GM12878 (cell line): ENCODE measurements at places on chromosomes 3 and 15. TPM values are rescaled to one million over a fixed set of nuclear protein-coding genes. Genes with fewer than 3 reads are reported as not detected.

CLDN16 gene
- 3.2 and 3.6 TPM in 2 replicates for total RNA-seq

VEPH1 gene
- 0.19 and 0.26 TPM in 2 replicates for total RNA-seq

LRRC49 gene
- total RNA-seq, result 2.9 and 3.7 TPM in 2 replicates

EHHADH gene
- 6.8 and 7.7 TPM in 2 replicates for total RNA-seq

ETV5 gene
- total RNA-seq, result 10.6 and 12.5 TPM in 2 replicates

SCN10A gene
- not detected in 2 replicates for total RNA-seq

- no peaks in the 10 kb centered on the region for H3K4me1 ChIP-seq
- H3K27me3 ChIP-seq, result no peaks in the 10 kb centered on the region
- no peaks in the 10 kb centered on the region for H3K36me3 ChIP-seq
- H3K4me3 ChIP-seq, result no peak overlapping the region
These were observed 77.1 kb upstream of the CACNA2D3 start for GRCh38 chr3:54045061-54045815.

- H3K4me3 ChIP-seq, result no peak overlapping the region
- H3K27ac ChIP-seq, result no peak overlapping the region
- no peaks in the 10 kb centered on the region for H3K27me3 ChIP-seq
- H3K4me1 ChIP-seq, result no peaks in the 10 kb centered on the region
These were observed 20.9 kb downstream of the SLC2A2 start for GRCh38 chr3:171005648-171006047.

- peak within 1 kb of the TSS; percentile 71 for H3K4me3 ChIP-seq
- DNase-seq, result peak; percentile 45
- H3K4me1 ChIP-seq, result no peaks in the 10 kb centered on the region
- H3K36me3 ChIP-seq, result no peaks in the 10 kb centered on the region
These were observed at the start of gene SLC41A3 for GRCh38 chr3:126083913-126084767. SLC41A3 (minus strand) TSS chr3:126084124; CDS start chr3:126068219, 15,905 bp downstream.

DNA sequence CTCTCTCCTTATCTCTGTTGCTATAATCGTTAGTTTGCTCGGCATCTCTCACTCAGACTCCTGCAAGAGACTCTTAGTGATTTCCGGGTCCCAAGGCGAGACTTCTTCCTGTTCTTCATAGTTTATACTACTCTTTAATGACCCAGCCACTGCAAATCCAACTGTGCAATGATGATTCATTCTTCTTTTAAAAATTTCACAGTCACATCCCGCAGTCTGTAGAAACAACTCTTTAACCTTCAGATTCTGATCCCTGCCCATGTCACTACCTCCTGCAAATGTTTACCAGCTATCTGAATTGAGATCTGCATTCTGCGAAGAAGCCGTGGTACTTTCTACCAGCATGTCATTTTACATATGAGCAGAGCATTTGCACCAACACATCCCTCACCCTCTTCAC is 2.8 kb upstream of the VGLL3 start:
- DNase-seq, result no peak
- no peak overlapping the region for H3K4me3 ChIP-seq
- H3K27me3 ChIP-seq, result peaks cover 9% of the 10 kb centered on the region; the same call in 1 of the 2 replicates
- no peak overlapping the region for H3K27ac ChIP-seq
- no peaks in the 10 kb centered on the region for H3K4me1 ChIP-seq

GRCh38 chr3:164524201-164524600 is 554.1 kb downstream of the SI start:
- no peaks in the 10 kb centered on the region for H3K36me3 ChIP-seq
- H3K27me3 ChIP-seq, result no peaks in the 10 kb centered on the region
- H3K4me3 ChIP-seq, result no peak overlapping the region
- H3K27ac ChIP-seq, result no peak overlapping the region
- DNase-seq, result no peak

DNA sequence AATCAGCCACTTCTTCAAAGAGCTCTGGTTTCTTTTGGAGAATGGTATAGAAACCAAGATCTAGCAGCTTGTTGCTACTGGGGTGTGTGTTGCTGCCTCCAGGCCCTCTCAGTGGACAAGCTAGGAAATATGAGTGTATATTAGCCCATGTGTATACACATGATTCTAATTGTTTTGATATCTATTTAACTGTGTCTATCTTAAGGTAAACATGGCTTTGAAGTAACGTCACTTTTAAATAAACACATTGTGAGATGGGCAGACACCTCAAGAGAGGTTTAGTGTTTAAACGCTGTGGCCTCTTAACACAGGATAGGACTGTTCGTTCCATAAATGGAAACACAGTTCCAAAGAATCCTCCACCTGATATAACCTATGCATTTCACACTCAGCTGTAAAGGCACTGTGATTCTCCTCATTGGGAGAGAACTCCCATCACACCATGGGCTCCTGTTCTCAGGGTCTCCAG is 87.0 kb downstream of the GMPS start:
- H3K4me3 ChIP-seq, result no peak overlapping the region
- no peaks in the 10 kb centered on the region for H3K36me3 ChIP-seq
- no peaks in the 10 kb centered on the region for H3K4me1 ChIP-seq
- H3K27me3 ChIP-seq, result no peaks in the 10 kb centered on the region
- no peak overlapping the region for H3K27ac ChIP-seq

DNA sequence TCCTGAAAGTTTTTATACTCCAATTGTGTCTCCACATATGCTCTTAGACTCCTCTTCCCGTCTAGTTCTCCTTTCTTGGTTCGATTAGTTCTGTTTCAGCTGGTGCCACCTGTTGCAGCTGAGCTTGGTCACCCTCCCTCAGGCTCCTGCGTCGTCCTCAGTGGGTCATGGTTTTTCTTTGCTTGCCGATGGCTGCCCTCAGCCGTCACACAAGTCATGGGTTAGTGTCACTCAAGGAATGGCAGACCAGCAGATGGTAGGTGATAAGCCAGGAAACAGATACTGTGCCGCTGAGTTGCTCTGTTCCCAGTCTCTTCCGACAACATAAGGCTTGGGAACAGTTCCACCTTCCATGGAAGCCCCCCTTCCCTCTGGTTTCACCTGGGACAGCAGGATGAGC is 109.9 kb downstream of the IGF1R start:
- no peaks in the 10 kb centered on the region for H3K27me3 ChIP-seq
- H3K27ac ChIP-seq, result no peak overlapping the region
- H3K36me3 ChIP-seq, result no peaks in the 10 kb centered on the region
- H3K4me3 ChIP-seq, result no peak overlapping the region
- no peak for DNase-seq

DNA sequence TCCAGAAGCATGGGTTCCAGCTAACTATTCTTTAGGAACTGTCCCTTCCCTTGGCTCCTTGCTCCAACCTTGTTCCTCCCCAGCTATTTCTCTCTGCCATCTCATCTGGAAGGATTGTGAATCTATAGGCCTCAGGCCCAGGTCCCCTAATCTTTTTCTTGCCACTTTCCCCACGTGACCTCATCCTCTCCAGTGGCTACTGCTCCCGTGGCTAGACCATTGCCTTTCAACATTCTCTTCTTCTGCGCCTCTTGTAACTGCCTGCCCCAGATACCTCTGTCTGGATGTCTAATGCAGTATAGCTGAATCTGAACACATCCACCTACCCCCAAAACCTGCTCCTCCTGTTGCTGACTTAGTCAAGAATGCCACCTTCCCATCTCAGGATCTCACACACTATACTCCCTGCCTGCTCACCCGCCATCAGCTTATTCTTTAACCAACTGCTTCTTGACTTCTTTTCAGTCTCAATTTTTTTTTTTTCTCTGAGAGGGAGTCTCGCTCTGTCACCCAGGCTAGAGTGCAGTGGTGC is 5.2 kb downstream of the GPX1 start:
- H3K36me3 ChIP-seq, result peaks cover 2% of the 10 kb centered on the region
- H3K27ac ChIP-seq, result peak overlapping the region; percentile 38; the same call in 1 of the 2 replicates
- no peaks in the 10 kb centered on the region for H3K27me3 ChIP-seq
- H3K4me3 ChIP-seq, result no peak overlapping the region

- no peak for DNase-seq
- 0 out of 2 replicates have a peak, but pooled peaks cover 5% of the 10 kb centered on the region for H3K27me3 ChIP-seq
- no peaks in the 10 kb centered on the region for H3K36me3 ChIP-seq
- no peak overlapping the region for H3K4me3 ChIP-seq
These were observed 17.3 kb upstream of the LRRK1 start for GRCh38 chr15:100901702-100902435.

DNA sequence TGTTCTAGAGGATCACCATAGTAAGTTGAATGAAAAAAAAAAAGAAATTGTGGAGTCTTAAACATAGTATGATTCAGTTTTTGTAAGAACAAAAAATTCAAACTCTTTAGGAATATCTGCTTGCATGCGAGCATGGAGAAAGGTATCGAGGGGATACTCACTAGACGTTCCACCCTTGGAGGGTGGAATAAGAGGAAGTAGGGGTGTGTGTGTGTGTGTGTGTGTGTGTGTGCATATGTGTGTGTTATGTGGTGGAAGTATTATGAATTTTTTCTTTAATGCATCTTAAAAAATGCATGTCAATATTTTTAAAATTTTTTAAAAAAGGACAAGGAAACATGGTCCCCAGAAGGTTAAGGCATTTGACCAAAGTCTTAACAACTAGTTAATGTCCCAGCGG is 26.5 kb upstream of the SIAH2 start:
- H3K4me1 ChIP-seq, result peaks cover 2% of the 10 kb centered on the region; the same call in 1 of the 2 replicates
- no peaks in the 10 kb centered on the region for H3K27me3 ChIP-seq
- H3K36me3 ChIP-seq, result no peaks in the 10 kb centered on the region
- no peak overlapping the region for H3K27ac ChIP-seq
- no peak for DNase-seq
- H3K4me3 ChIP-seq, result no peak overlapping the region

GRCh38 chr3:47288966-47289910 is 6.5 kb downstream of the KLHL18 start:
- H3K4me3 ChIP-seq, result no peak overlapping the region
- H3K36me3 ChIP-seq, result peaks cover 12% of the 10 kb centered on the region
- no peaks in the 10 kb centered on the region for H3K27me3 ChIP-seq
- peaks cover 49% of the 10 kb centered on the region for H3K4me1 ChIP-seq
- H3K27ac ChIP-seq, result no peak overlapping the region

DNA sequence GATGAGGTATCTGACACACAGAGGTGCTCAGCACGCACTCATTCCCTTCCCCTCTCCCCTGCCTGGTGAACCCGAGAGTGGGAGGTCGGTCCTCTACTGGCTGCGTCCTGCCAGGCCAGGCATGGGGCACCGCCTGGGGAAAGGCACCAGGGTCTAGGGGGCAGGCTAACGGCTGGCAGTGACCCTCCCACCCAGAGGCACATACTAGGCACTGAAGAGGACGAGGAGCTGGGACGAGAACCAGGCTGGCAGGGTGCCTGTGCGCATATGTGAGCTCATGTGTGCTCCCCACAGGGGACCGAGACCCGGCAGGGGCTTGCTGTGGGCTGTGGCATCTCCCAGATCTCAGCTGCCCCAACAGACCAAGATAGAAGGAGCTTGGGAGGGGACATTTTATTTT is 86.7 kb downstream of the IQSEC1 start:
- no peaks in the 10 kb centered on the region for H3K27me3 ChIP-seq
- H3K4me3 ChIP-seq, result no peak overlapping the region
- H3K27ac ChIP-seq, result no peak overlapping the region

DNA sequence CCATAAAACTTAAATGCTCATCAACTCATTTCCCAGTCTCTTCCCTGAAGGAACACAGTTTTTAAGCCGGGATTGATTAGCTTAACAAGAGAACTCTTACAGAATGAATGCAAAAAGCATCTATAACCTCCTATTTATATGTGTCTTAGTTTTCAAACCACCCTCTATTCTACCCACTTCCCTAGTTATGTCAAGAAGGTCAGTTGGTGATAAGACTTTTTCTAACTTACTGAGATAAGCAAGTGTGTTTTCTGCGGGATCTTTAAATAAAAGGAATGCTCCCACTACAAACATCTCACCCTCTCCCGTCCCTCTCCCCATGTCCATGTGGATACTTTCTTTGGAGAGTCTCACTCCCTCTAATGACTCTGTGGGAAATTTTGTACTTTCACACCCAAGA is 218.5 kb downstream of the SV2B start:
- H3K4me1 ChIP-seq, result no peaks in the 10 kb centered on the region
- no peak overlapping the region for H3K4me3 ChIP-seq
- H3K36me3 ChIP-seq, result no peaks in the 10 kb centered on the region
- H3K27ac ChIP-seq, result no peak overlapping the region

- H3K27ac ChIP-seq, result no peak overlapping the region
- no peaks in the 10 kb centered on the region for H3K27me3 ChIP-seq
- no peak for DNase-seq
- no peaks in the 10 kb centered on the region; the same call in 1 of the 2 replicates for H3K4me1 ChIP-seq
- no peak overlapping the region for H3K4me3 ChIP-seq
These were observed 78.7 kb downstream of the ITPR1 start for GRCh38 chr3:4571690-4572334.

DNA sequence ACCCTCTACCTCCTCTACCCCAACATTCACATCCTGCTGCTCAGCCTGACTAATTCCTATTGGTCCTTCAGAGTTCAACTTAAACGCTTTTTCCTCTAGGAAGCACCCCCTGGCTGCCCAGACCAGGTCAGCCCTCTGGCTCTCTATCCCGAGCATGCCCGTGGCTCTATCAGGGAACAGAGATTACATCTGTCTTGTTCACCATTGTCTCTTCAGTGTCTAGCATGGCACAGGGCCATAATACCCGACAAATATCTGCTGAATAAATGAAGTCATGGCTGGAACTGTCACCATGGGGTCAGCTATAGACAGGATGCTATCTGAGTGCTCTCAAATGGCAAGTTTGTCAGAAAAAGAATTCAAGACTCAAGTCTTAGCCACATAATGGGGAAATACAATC is 296.9 kb upstream of the CHRNA7 start:
- no peak overlapping the region for H3K27ac ChIP-seq
- H3K36me3 ChIP-seq, result no peaks in the 10 kb centered on the region
- no peak for DNase-seq
- H3K4me3 ChIP-seq, result no peak overlapping the region
- no peaks in the 10 kb centered on the region for H3K27me3 ChIP-seq

- no peak for DNase-seq
- no peaks in the 10 kb centered on the region for H3K36me3 ChIP-seq
- no peaks in the 10 kb centered on the region; the same call in 1 of the 2 replicates for H3K27me3 ChIP-seq
- no peaks in the 10 kb centered on the region for H3K4me1 ChIP-seq
- no peak overlapping the region for H3K4me3 ChIP-seq
These were observed 269.6 kb upstream of the ST8SIA2 start for GRCh38 chr15:92123962-92124656.

DNA sequence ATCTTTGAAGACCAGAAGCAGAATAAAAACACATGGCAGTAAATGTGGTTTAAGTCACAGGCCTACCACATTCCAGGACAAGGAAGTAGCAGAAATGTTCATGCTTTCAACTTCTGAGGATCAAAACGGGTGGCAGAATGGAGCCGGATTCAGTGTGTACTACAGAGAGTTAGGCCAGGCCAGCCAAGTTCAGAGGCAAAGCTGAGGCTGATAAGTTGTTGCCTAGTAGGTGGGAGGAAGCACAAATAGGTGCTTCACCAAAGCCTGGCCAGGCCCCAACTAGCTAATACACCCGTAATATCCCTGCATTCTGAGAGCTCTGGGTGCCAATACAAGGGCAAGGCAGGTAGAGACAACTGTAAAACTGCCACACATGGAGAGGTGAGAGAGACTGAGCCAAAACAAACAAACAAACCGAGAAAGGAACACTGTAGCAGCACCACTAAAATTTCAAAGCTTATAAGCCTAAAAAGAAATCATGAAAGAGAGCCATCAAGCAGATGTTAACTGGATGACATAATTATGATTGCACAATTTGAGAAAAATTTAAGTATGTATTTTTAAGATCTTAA is 156.4 kb upstream of the CBLB start:
- H3K4me1 ChIP-seq, result no peaks in the 10 kb centered on the region
- H3K27me3 ChIP-seq, result no peaks in the 10 kb centered on the region
- no peak overlapping the region for H3K27ac ChIP-seq
- H3K36me3 ChIP-seq, result no peaks in the 10 kb centered on the region
- H3K4me3 ChIP-seq, result no peak overlapping the region
- no peak for DNase-seq
